ENCODE measurements at places on chromosomes 1 and 21.

GRCh38 chr1:199009447-199009846 is 370.6 kb downstream of the PTPRC start:
- no peak for DNase-seq

GRCh38 chr1:94729267-94729666 is 90.9 kb upstream of the SLC44A3 start:
- peak; percentile 63 for DNase-seq

GRCh38 chr1:244496186-244496585 is 35.1 kb downstream of the CATSPERE start:
- DNase-seq, result no peak

GRCh38 chr1:155709391-155709790 is 20.5 kb downstream of the DAP3 start:
- no peak for DNase-seq

GRCh38 chr1:115293006-115293405 is 45.0 kb downstream of the NGF start:
- no peak for DNase-seq

GRCh38 chr21:38918607-38919346 is 113.0 kb downstream of the ETS2 start:
- no peak for DNase-seq

DNA sequence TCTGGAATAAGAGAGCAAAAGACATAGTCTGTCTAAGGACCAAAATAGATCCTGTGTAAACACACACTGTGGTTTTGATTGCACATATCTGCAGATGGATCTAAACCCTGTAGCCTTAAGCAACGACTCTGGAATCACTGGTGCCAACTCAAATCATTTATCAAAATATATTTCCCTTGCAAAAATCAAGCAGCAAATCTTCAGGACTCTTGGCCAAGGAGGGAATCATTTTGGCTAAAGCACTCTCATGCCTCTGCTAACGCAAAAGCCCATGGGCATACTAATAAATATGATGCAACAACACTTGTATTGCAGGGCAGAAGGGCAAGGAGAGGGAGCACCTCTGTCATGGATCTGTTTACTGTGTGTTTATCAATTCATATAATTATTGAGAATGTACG is 155.4 kb upstream of the DUSP10 start:
- peak; percentile 48 for DNase-seq

DNA sequence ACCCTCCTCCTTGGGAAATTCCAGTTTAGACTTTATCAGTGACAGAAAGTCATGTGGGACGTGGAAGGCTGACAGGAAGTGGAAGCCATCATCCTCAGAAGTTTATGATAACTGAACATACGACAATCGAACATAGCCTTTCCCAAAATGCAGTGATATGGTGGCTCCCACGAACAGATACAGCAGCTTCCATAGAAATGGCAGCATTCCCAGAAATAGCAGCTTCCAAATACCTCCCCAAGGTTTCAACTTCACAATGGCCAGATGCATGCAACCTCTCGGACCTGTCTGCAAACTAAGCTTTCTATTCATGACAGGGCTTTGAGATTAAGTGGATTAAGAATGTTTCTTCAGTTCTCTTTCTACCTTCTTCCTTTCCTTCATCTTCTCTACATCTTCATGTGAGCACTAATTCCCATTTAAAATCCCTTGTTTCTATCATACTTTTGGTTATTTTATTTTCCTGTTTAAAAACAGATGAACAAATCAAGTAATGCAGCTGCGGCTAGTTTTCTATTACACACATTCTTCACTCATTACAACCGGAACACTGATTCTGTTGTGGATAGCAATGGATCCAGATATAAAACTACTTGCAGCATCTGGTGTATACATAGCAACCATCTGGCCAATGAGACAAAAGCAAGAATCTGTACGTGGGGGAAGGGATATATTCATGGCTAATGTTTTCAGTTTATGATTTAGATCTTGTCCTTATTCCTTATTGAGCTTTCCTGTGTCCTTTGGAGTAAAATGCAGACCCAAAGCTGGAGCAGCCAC is 304.8 kb downstream of the BRINP3 start:
- peak; percentile 19 for DNase-seq

DNA sequence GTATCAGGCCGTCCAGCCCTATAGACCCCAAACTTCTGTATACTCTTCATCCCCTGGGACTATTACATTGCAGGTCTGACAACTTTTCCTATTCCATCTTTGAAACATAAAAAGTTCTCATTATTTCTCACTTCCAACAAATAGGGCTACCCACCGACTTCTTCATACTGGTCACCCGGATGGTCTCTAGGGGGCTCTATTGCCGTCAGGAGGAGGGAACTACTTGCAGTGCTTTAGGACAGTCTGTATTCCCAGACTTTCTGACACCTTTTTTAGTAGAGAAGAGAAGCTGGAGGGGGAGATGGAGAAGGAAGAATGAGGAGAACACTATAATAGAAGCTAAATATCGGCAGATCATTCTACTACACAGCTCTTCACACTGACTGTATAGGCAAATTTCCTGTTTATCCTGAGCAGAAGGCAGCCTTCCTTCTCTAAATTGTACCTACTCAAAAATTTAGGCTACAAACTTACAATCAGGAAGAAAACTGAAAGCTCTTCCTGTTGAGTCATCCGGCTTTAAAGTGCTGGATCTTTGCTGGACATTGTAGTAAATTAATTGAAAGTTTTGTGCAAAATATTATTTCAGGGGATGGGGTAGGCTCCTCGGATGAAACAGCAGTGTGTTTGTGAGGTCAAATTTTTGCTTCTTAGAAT is 54.6 kb downstream of the CDC7 start:
- DNase-seq, result no peak

GRCh38 chr1:71593523-71593922 is 512.7 kb upstream of the ZRANB2 start:
- DNase-seq, result no peak

DNA sequence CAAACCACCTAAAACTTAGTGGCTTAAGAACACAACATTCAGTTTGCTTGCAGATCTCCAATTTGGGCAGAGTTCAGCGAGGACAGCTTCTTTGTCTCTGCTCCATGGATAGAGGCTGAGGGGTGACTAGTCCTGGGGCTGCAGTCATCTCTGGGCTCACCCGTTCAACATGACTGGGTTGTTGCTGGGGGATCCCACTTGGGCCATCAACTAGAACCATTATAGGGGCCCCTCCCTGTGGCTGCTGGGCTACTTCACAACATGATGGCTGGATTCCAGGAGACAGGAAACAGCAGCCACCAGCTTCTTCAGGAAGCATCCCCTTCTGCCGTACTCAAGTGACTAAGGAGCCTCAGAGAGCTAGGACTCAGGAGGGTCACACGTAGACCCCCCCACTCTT is 140.9 kb downstream of the RHOU start:
- DNase-seq, result no peak

DNA sequence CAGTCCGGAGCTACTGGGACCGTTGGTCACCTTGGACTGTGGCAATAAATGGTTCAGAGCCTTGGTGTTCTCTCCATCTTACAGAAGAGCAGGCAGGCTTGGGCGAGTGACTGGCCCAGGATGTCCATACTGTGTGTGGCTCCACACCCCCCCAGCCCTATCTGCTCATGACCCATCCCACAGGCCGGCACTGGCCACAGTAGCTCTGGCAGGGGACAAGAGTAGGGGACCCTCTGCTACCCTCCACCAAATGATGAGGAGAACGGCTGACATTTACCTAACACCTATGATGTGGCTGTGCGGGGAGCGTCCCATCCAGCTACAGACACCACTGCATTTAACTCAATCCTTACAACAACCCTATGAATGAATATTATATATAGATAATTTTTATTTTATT is 13.3 kb downstream of the LDLRAD2 start:
- no peak for DNase-seq

- no peak for DNase-seq
These were observed 6.6 kb downstream of the SELE start for GRCh38 chr1:169727307-169727706.

Data from skeletal muscle cell (primary cell).